ENCODE measurements at places on chromosomes 6 and 20.

- DNase-seq: no peak
Observed at GRCh38 chr20:48689388-48689787, 138.4 kb downstream of the PREX1 start.

GRCh38 chr20:58550275-58551059 is 35.3 kb upstream of the APCDD1L start:
- DNase-seq: no peak

DNA sequence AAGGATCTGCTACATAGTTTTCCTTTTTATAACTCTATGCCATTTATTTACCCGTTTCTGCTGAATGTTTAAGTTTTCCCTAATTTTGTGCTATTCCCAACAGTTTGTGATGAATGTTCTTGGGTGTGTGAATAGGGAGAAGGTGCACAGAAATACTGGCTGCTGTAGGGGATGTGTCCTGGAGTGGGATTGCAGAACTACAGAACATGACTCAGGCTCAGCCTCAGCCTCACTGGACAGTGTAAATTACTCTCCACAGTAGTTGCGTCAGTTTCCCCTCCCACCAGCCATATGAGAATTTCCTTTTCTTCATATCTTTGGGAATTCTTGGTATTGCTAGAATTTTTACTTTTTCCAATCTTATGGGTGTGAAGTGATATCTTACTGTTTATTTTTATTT is 57.0 kb downstream of the SLX4IP start:
- DNase-seq: no peak

DNA sequence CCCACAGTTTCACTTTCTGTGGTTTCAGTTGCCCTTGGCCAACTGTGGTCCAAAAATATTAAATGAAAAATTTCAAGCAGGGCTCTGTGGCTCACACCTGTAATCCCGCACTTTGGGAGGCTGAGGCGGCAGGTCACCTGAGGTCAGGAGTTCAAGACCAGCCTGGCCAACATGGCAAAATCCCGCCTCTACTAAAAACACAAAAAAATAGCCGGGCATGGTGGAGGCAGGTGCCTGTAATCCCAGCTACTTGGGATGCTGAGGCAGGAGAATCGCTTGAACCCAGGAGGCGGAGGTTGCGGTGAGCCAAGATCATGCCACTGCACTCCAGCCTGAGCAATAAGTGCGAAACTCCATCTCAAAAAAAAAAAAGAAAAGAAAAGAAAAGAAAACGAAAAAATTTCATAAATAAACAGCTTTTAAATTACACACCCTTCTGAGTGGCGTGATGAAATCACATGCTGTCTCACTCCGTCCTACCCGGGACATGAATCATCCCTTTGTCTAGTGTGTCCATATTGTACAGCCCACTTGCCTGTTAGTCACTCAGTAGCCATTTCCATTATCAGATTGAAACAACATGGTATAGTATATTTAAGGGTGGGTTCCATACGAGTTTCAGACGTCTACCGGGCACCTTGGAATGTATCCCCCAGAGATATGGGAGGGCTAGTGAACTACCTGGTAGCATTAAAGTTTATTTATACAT is 11.7 kb downstream of the PTPRK start:
- DNase-seq: no peak

GRCh38 chr6:30568245-30568644 is 3.0 kb upstream of the ABCF1 start:
- DNase-seq: no peak

DNA sequence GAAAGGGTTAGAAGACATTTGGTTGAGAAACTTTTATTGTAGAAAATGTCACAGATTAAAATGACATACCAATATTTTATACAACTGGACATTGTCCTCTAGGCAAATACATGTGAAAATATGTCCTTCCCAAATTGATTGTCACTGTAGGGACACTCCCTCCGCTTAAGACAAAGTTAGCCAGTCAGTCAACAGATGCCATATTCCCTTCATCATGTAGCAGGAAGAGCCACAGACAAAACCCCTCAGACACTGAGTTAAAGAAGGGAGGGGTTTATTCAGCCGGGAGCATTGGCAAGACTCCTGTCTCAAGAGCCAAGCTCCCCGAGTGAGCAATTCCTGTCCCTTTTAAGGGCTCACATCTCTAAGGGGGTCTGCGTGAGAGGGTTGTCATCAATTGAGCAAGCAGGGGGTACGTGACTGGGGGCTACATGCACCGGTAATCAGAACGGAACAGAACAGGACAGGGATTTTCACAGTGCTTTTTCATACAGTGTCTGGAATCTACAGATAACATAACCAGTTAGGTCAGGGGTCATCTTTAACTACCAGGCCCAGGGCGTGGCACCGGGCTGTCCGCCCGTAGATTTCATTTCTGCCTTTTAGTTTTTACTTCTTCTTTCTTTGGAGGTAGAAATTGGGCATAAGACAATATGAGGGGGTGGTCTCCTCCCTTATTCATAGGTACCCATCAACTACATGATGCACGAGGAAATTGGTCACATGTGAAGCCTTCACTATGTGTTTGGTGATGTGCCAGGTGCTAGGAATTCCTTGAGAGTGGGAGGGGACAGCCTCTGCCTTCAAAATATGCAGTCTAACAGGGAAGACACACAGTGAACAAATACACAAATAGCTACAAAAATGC is 155.7 kb upstream of the CDYL start:
- DNase-seq: no peak

DNA sequence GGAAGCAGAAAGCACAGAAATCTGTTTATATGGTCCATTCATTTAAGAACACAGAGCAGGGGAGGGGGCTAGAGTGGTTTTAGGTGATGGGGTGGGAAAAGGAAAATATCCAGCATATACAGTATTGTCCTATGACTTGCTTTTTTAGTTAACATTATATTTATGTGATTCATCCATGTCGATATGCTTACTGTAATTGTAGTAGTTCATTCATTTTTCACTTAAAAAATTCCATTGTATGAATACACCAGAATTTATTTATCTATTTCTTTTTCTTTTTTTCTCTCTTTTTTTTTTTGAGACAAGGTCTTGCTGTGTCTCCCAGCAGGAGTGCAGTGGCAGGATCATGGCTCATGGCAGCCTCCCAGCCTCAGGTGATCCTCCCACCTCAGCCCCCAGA is 9.6 kb upstream of the PRIM2 start:
- no peak for DNase-seq

DNA sequence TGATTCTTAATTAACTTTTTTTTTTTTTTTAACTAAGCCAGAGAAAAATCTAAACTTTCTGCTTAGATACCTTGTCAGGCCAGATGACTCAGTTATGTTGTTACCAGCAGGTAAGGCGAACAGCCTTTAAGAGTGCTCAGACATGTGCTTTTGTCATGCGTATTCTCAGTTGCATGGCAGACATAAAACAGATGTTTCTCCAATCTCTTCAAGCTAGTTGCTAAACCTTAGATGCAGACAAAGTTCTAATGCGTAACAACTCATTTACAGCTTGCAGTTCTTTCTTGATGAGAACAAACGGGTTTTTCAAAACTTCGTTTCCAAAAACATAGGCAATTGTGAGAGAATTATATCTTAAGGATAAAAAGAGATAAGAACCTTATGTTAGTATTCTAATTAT is 49.6 kb upstream of the GFRAL start:
- DNase-seq: no peak

- DNase-seq: no peak
Observed at GRCh38 chr6:156839591-156840001, 62.4 kb downstream of the ARID1B start.

DNA sequence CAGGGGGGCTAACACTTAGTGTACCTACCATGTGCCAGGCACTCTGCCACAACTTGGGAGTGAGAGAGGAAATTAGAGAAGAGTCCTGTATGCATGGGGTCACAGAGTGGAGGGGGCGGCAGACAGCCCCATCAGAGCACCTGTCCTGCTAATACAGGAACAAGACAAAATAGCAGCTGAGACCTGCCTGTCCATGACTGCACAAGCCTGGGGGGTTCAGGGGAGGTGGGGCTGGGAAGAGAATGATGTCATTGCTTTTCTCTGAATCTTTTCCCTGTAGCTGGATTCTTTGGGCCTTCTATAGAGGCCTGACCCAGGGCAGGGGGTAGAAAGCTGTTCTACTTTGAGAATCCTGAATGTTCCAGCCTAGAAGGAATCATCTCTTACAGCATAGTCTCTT is 37.4 kb downstream of the FOXP4 start:
- no peak for DNase-seq

- no peak for DNase-seq
Observed at GRCh38 chr20:62741191-62741691, 32.6 kb downstream of the NTSR1 start.

Data from T-helper 9 cell (primary cell).